C1 segment of cervical spinal cord (tissue), 14 donors: ENCODE measurements at places on chromosomes 16 and 17.

GRCh38 chr17:49676276-49676868 lies 1.5 kb downstream of the SPOP start:
- DNase-seq: no peak

- DNase-seq: no peak
Measured at GRCh38 chr17:48294020-48294805, 135.8 kb downstream of the SKAP1 start.

- DNase-seq: no peak
Measured at GRCh38 chr17:46184696-46185095, 8.5 kb downstream of the KANSL1 start.

GRCh38 chr16:55736671-55737070 lies 80.9 kb downstream of the SLC6A2 start:
- DNase-seq: no peak

- no peak for DNase-seq
Measured at GRCh38 chr17:28570716-28571360, 486 bp downstream of the PIGS start.

GRCh38 chr16:54744998-54745397 lies 185.7 kb upstream of the IRX5 start:
- no peak for DNase-seq

DNA sequence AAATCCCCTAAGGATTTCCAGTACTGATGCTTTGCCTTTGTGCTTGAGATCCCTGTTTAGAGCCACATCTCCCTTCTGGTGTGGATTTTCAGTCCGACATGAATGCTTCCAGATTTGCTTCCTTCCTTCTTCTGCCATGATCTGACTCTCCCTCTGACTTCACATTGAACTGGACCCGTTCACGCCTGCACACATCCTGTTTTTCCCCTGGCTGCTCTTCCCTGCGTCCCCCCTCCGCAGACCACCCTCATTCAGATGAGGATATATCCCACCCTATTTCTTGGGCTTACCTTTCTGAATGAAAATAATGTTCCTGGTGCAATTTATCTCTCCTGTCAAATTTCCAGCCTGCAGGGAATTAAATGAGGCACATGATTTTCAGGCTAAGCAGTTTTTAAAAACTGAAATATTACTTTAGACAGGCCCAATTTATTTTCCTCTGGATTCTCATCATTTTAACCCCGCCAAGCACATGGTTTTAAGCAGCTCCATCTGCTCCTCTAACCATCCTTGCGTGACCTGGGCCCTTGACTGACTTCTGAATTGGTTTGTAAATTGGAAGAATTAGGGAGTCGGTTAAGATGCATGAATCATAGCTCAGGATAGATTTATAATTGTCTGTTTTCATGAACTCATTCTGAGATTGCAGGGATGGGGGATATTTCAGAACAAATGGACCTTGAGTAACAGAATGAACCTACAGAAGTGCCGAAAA lies 59.2 kb downstream of the BMERB1 start:
- DNase-seq: no peak

GRCh38 chr17:81917565-81918332 lies at the start of gene SIRT7:
SIRT7 (minus strand) TSS chr17:81918176; CDS start chr17:81918131, 45 bp downstream.
- peak; percentile 67 for DNase-seq

- DNase-seq: no peak
Measured at GRCh38 chr16:88735121-88735520, 28.8 kb downstream of the CTU2 start.

DNA sequence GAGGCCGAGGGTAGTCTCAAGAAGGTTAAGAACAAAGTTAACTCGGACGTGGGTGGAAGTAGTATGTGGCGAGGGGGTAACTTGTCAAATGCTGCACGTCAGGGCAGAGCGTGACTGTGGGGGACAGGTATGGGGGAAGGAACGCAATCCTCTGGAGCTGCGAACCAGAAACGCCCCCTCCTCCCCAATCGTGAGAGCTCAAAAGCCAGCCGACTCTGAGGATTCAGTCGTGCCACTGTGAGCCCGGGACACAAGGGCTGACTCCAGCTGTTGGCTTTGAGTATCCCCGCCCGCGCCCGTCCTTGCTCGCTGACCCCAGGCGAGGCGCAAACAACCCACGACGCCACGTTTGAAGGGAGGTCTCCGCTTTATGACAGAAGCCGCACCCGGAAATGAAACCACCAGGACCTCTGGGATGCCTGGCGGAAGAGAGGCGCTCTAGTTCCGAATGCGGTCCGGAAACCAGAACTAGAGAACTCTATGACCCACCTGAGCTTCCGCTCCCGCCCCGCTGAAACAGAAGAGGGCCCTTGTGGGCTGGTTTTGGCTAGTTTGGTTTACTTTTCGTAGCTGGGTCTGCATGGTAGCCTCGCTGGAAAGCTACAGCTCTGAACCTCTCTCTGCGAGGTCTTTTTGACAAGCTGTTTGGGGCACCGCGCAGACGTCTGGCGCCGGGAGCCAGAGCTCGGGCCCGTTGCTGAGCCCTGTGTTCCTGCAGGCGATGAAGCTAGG lies at the start of gene PEX12:
TSS of gene PEX12 (minus strand) at position 375 of the 732 bp plus-strand sequence. CDS start 550 bp downstream, outside the sequence.
- DNase-seq: peak; percentile 90

- no peak for DNase-seq
Measured at GRCh38 chr16:8869212-8869987, 594 bp upstream of the CARHSP1 start.

DNA sequence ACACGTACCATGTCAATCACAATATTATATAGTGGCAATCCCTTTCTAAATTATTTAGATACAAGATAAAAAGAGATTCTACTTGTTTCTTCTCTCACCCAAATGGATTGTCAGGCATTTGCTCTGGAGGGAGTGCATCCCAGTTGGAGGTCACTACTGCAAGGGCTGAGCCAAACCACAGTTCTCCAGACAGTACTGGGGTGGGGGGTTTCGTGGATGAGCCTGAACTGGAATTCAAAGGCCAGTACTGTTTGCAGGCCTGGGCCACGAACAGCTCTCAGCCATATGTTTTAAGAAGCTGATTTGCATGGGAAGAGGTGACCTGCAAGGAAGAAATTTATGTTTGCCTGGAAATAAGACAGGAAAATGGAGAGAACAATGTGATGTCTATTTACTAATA lies 314.9 kb downstream of the PMP22 start:
- no peak for DNase-seq

DNA sequence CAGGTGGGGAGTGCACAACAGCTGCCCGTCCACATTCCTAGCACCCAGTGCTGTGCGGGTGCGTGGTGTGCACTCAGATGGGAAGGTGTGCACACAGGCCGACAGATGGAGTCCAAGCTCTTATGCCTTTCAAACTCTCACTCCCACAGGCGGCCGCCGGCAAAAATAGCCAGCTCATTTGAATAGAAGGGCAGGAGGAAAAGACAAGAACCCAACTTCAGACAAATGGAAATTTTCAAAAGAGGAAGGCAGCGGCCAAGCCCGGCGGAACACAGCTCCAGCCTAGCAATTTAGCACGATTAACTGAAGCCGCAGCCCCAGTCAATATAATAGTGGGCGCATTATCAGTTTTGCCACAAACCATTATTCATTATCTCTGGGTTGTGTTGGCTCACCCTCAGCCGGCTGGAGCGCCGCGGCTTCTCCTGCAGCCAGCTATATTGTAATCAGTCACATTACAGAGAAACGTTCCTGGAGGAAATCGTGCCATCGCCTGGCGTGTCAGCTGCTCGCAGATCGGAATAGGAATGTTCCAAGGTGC lies 103.9 kb upstream of the SEC14L1 start:
- peak; percentile 10 for DNase-seq

- no peak for DNase-seq
Measured at GRCh38 chr17:75831032-75831571, 13.1 kb downstream of the UNC13D start.

- no peak for DNase-seq
Measured at GRCh38 chr17:67217446-67217845, 27.6 kb downstream of the HELZ start.

- DNase-seq: no peak
Measured at GRCh38 chr16:25854141-25854540, 162.4 kb downstream of the HS3ST4 start.

DNA sequence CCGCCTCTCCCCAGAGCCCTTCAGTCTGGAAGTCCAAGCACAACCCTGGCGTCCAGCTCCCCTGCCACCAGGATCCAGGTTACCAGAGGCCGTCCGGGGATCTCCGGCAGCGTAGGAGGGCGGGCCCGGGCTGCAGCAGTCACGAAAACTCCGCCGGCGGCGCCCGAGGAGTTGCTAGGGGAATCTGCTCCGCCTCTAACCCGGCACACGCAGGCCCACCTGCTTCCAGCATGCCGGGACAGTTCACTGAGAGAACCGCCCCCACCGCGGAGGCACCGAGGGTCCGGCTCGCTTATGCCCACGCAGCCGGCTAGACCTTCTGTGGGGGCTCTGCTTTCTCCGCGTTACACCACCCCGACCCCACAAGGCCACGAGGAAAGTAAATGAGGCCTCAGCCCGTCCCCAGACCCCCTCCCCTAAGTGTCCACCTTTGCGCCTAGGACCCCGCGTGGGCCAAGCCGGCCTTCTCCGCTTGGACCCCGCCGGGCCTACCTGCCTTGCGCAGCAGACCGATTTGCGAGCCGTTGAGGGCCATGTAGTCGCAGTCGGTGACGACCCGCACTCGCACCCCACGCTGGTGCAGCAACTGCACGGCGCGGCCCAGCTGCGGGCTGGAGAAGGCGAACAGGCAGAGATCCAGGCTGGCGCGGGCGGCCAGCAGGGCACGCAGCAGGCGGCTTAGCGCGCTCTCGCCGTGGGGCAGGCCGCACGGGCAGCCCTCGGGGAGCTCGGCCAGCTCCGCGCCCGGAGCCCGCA lies 587 bp downstream of the PLD6 start:
- peak; percentile 19 for DNase-seq

GRCh38 chr16:25048146-25048618 lies 33.0 kb upstream of the ARHGAP17 start:
- no peak for DNase-seq

DNA sequence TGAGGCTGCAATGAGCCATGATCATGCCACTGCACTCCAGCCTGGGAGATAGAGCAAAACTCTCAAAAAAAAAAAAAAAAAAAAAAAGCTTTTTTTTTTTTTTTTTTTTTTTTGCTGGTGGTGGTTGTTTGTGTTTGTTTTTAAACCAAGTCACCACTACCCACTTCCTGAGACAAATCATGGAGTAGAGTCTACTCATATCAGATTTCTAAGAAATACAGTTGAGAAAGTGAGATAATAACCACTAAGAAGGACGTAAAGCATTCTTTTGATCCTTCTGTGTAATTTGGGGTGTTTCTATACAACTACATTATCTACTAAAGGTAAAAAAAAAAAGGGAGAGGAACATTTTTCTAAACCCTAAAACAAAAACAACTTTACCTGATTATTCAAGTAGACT lies 38.0 kb downstream of the AXIN2 start:
- DNase-seq: no peak
